ENCODE measurements at places on chromosomes 3 and 15.
A peak's percentile ranks its signal among the peaks of the same experiment; 100 is the strongest.

DNA sequence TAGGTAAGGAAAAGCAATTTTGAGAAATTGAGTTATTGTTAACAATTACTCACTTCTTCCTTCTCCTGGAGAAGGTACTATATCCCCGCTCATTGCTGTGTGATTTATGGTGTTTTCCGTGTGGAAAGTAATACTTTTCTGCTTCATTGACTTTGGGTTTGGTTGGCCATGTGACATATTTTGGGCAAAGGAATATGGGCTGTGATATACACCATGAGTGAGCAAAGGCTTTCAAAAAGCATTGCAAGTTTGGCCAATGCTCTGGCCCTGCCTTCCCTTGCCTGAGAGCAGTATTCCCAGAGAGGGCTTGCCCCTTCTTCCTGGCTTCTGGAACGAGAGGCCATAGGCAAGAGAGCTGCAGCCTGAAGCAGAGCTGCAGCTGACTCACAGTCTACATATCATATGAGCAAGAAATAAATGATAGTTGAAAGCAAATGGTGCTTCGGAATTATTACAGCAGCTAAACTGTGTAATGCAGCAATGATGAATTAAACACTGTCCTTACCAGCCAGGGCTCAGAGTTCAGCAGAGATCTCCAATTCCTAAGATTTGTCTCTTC lies 216.8 kb upstream of the CD96 start:
- no peak for DNase-seq

DNA sequence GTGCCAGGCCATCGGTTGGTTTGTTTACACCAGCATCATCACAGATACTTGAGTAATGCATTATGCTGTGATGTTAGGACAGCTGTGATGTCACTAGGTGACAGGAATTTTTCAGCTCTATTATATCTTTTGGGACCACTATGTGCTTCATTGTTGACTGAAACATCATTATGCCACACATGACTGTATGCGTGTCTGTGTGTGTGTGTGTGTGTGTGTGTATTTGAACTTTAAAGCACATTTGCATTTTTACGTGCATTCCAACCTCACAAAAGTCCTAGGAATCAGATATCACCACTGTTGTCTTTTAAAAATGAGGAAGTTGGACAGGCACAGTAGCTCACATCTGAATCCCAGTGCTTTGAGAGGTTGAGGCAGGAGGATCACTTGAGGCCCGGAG lies 223.0 kb downstream of the TBL1XR1 start:
- no peak for DNase-seq

DNA sequence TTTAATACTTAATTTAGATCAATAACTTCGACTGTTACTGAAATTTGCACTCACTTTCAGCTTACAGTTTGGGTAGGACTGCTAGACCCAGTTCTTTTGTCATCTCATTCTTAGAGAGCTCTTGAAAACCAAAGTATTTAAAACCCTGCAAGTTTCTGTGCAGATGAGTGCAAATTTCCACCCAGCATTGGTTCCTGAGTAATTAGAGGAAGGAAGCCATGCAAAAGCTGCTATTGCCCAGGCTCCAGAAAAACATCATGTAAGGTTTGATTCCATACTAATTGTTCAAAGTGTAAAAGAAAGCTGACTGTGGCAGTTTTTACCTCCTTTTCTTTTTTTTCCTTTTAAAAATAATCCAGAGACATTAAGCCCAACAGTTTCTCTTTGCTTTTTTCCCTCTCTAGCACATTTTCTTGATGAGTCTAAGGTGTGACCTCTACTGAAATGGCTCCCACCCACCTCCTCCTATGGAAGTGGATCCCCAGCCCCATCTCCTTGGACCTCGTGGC lies 30.3 kb downstream of the ABHD2 start:
- no peak for DNase-seq

GRCh38 chr15:68435966-68436365 lies 4.0 kb upstream of the ITGA11 start:
- DNase-seq = no peak

DNA sequence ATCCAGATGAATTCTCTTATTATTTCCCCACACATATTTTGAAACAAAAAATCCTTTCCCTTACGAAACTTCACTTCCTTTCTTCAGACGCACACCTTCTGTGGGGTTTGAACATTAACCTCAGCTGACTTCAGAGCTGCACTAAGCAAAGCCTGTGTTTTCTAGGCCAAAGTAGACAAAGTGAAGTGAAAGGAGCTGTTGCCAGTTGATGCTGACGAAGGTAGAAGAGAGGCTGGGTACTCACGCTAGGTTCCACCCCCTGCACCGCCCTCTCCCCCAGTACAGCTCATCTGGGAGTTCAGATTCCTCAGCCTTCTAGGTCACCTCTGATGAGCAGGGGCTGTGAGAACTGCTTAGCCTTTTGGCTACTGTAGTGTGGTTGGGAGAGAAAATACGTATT lies 24.1 kb downstream of the DUT start:
- no peak for DNase-seq

GRCh38 chr3:40398346-40398745 lies 11.4 kb downstream of the ENTPD3 start:
- DNase-seq = peak; percentile 24

DNA sequence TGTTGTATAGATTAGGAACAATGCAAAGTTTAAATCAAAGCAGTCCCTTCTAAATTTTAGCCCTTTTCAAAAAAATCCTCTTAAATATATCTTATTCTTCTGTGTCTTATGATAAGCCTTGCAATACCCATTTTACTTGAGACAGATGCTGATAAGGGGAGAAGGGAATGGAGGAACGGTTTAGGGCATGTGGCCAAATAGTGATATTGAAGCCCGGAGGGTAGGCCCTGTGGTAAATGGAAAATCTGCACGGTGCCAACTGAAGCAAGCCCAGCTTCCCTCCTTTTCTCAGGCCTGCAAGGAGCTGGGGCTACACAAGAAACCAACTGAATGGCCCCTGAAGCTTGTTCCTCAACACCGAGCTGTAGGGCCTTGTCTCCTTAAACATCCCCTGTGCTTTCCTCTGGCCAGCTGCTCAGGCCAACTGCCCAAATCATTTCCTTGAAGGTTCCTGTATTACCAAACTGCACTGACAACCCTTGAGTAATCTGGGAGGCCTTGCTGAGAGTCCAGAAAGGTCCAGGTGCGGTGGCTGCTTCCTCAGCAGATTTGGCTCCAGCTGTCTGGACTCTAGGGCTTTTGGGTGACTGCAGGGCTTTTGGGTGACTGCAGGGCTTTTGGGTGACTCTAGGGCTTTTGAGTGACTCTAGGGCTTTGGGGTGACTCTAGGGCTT lies 67.2 kb downstream of the NCEH1 start:
- no peak for DNase-seq

DNA sequence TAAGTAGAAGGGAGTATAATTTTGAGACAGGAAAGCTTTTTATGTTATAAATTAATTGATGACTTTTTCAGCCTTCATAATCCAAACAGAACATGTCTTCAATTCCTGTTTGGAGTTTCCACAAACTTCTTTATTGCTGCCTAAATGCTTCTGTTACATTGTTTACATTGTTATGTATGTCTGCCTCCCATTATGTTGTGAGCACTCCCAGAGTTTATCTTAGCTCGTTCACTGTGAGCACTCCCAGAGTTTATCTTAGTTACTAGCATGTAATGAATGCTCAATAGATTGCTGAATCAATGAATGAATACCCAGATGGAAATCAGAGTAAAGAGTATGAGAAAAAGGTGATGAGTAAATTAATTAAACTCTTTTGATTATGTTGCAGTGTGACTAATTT lies 1178.0 kb downstream of the ROBO1 start:
- DNase-seq = no peak

DNA sequence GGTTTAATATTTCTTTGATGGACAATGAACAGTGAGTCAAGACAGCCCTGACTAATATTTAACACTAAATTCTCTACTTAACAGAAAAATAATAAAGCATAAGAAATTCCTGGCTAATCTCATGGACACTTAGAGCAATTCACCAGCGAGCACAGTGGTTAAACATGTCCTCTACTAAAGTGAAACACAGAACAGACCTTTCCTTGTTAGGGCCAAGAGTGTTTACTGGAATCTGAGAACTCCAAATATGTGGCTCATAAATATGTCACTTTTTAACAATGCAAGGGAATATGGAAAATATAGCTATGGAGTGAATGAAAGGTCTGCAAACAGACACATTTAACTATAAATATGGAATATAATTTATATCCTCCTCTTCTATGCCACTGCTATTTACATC lies 18.6 kb upstream of the IGSF10 start:
- DNase-seq = no peak

- DNase-seq = no peak
Measured at GRCh38 chr3:14474363-14475081, 65.6 kb downstream of the GRIP2 start.

DNA sequence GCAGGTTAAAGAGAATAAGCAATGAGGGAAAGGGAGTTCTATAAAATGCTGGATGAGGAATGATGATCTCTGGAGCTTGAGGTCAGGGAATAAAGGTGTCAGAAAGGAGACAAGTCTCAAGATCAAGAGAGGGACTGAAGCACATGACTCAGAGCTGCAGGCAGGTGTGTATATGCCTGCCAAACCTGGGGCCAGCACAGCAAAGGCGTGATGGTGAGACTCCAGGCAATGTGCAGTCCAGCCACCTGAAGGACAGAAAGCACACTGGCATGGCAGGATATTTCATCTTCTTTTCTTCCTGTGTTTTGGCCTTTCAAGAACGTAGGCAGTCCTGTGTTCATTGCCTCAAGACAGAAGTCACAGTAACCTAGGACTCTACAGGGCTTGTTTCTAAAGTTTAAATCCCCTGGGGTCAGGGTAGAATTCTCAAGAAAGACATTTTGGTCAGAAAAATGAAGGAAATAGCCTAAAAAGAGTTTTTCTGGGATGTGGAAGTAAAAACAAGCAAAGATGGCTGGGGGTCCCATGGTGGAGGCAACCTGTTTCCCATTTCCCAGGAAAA lies 55.5 kb upstream of the TOPAZ1 start:
- DNase-seq = no peak

GRCh38 chr3:77052733-77053670 lies 13.1 kb downstream of the ROBO2 start:
- DNase-seq = no peak

- no peak for DNase-seq
Measured at GRCh38 chr3:162933656-162934055, 1437.0 kb downstream of the OTOL1 start.

DNA sequence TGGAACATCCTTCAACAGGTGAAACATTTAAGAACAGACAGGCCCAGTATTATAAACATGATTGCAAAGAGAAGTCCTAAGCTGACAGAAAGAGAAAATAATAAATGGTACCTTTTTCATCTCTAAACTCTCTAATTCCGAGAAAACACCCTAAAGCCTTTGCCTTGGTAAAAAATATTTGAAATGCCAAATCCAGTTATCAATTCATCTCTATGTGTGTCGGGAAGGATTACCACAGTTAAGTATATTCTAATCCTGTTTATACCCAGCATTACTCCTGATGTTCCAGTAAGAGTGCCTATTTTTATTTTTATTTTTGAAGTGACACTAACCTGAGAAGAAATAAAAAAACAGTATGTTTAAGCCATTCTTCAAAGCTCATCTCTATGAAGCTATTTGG lies 219.3 kb upstream of the NANOGP8 start:
- DNase-seq = no peak
